ENCODE measurements at places on chromosomes 16 and 17. TPM values are rescaled to one million over a fixed set of nuclear protein-coding genes. Genes with fewer than 3 reads are reported as not detected.

TSPOAP1 gene
- total RNA-seq = 22.7 TPM

CKLF gene
- 28.3 TPM for total RNA-seq

CTRL gene
- not detected for total RNA-seq

DPEP1 gene
- 274 TPM for total RNA-seq

ODAD4 gene
- 0.55 TPM for total RNA-seq

EVPLL gene
- total RNA-seq = 1.6 TPM

CA4 gene
- 0.96 TPM for total RNA-seq

SNX20 gene
- 2.5 TPM for total RNA-seq

CTRB2 gene
- total RNA-seq = not detected

Measured in prostate gland (tissue), 2 donors.